T-helper 2 cell (primary cell): ENCODE measurements at places on chromosomes 7 and 10.

GRCh38 chr10:12949248-12949647, 52.3 kb downstream of the CCDC3 start:
- no peak for DNase-seq

GRCh38 chr7:21256310-21256877, 171.5 kb upstream of the SP4 start:
- DNase-seq = peak; percentile 9

GRCh38 chr7:156650042-156650441, 9.5 kb downstream of the RNF32 start:
- peak; percentile 55 for DNase-seq

DNA sequence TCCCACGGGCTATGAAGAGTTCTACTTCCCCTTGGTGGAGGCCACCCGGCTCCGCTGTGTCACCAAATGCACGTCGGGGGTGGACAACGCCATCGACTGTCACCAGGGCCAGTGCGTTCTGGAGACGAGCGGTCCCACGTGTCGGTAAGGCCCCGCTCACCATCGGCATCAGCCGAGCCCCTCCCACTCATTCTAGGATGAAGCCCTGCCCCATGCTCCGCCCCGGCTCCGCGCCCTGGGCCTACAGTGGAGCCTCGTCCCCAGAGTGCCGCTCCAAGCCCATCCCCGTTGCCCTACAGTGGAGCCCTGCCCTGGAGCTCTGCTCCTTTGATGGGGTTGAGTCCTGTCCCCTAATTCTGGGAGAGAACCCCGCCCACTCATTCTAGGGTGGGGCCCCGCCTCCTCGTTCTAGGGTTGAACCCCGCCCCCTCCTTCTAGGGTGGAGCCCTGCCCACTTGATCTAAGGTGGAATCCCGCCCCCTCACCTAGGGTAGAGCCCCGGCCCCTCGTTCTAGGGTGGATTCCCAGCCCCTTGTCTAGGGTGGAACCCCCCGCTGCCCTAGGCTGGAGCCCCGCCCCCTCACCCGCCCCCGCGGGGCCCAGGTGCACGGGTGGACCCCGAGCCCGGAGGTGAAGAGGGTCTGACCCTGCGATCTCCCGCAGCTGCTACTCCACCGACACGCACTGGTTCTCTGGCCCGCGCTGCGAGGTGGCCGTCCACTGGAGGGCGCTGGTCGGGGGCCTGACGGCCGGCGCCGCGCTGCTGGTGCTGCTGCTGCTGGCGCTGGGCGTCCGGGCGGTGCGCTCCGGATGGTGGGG, 3.4 kb upstream of the MUC12 start:
- peak; percentile 38 for DNase-seq

GRCh38 chr7:129394101-129394500, 40.1 kb upstream of the STRIP2 start:
- no peak for DNase-seq

- DNase-seq = no peak
These were observed 5.9 kb downstream of the TAF3 start for GRCh38 chr10:7824251-7824650.

DNA sequence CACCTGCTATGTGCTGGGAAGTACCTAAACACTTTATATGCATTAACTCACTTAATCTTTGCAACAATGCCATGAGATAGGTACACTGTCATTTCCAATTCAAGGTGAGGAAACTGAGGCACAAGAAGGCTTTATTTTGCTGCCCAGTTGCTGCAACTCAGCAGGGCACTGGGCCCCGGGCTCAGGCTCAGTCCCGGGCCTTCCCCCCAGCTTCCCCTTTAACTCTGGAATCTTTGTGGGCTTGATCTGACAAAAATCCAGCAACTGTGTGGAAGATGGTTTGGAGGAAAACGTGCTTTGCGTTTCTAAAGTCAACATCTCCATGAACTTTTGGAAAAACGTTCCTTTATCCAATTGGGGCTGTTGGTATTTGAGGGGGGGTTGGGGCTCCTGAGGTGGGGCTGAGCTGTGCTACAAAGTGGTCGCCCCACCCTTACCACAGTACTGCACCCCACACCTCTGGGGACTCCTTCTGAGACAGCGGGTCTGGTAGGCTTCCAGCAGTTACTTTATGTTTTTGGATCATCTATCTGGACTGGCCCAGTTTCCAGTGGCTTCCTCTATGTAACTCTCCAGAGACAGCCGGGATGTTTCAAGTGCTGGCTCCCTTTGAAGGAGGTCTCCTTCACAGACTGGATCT, 40.5 kb upstream of the CAMK1D start:
- no peak for DNase-seq

GRCh38 chr7:30642789-30643188, 39.5 kb downstream of the CRHR2 start:
- no peak for DNase-seq

GRCh38 chr7:100799037-100799896, 28.1 kb downstream of the EPHB4 start:
- DNase-seq = peak; percentile 28

GRCh38 chr7:148982654-148983199, 45.6 kb downstream of the PDIA4 start:
- no peak for DNase-seq

DNA sequence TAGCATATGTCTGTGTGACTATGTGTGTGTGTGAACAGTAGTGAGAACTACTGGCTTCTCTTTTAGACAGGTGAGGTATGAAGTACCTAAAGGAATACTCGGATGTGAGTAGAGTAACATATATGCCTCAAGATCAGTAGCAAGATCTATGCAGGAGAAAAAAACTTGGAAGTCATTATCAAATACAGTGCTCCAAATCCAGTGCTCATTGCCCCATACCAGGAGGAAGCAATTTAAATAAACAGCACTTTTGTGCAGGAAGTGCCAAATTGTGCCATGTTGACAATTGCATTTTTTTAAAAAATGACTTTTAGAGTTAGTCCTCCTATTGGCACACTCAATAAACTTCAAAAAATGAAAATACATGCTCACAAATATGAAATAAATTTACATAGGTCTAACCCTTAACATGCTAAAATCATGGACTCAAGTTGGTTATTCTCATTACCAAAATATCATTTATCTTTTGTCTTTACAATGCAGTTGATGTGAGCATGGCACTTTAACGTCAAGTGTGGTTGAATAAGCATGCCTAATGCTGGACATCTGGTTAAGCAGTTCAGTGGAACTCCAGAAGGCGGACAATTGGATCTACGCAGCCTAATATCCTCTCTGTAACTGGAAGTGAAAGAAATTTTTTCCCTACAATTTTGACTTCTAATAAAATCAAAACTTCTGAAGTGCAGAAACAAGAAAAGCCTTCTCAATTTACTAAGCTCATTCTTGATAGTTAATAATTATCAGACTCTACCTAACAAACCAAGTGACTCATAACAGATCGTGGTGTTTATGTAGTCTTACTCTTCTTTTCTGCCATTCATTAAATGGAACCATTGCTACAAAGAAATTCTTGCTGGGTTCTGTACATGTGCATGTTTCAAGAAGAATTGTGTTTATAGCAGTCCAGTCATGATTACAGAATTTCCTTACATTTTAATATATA, 195.2 kb downstream of the MDFIC start:
- DNase-seq = no peak

- no peak for DNase-seq
These were observed 44.1 kb downstream of the HGF start for GRCh38 chr7:81725812-81726127.

DNA sequence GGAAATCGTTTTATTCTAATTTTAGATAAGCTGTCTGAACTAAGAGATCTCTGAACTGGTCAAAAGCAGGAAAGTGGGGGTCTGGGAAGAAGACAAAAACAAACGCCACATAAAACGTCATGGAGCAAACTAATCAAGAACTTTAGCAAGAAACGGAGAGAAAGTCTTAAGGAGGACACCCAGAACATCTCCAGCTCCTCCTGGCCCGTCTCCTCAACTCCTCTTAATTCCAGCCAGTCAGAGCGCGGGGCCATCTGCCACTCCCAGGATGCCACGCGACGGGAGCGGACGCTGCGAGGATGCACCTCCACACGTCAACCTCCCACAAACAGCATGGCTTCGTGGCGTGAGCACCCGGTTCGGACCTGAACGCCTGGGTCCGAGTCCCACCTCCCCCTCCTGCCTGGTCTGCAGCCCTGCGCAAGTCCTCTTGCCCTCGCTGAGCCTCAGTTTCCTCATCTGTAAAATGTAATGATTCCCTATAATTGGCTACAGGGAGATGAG, 598 bp downstream of the MMS19 start:
- peak; percentile 63 for DNase-seq

DNA sequence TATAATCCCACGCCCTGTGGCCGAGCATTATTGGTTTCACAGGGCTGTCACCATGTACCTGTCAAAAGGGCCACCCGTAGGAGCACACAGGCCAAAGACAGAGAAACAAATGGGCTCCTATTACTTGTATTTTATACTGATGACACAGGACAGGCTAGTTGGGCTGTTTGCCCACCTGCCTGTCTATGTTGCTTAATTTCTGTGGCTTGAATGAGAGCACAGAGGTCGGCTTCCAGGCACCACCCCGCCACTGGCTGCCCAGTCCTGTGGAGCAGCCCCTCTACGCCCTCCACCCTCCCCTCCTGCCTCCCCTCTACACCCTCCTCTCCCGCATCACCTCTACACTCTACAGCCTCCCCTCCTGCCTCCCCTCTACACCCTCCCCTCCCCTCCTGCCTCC, 652.9 kb downstream of the SDK1 start:
- DNase-seq = no peak

DNA sequence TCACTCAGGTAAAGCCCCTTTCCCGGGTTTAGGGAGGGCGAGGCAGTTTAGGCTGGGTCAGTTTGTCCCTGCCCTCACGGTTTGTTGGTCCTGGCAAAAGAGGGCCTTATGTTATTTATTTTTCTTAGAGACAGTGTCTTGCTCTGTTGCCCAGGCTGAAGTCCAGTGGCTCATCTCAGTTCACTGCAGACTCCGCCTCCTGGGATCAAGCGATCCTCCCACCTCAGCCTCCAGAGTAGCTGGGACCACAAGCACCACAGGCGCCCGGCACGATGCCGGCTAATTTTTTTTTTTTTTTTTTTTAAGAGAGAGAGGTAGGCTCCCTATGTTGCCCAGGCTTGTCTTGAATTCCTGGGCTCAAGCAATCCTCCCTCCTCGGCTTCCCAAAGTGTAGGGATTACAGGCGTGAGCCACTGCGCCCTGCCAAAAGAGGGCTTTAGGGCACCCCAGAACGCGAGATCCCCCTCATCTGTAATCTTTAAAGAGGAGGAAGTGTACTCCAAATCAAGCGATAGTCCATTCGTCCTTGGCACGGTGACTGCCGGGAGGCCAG, 626 bp upstream of the BMS1 start:
- DNase-seq = no peak

- no peak for DNase-seq
These were observed 106.7 kb downstream of the LHPP start for GRCh38 chr10:124568339-124568738.

- no peak for DNase-seq
These were observed 31.5 kb upstream of the PRTFDC1 start for GRCh38 chr10:24983946-24984345.

DNA sequence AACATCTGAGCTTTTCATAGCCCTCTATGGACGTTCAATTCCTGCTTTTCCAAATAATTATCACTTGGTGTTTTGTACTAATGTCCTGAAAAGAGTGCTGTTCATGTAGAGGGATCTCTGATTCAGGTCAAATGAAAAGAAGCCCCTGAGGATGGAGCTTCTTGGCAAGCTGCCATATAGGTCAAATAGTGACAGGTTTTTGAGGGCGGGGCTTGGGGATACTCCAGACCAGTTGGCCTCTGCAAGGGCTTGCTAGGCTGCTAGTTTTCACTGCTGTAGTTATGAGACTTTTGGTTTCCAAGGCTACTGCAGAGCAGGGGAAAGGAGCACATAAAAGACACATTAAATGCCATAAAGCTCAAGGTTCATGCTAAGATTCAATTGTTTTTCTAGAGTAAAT, 257.2 kb upstream of the CACNA2D1 start:
- no peak for DNase-seq
